Heart right ventricle (tissue), 16 donors: ENCODE measurements at places on chromosomes 11 and 22.

GRCh38 chr11:30586251-30587144, at the start of gene MPPED2:
Gene MPPED2, minus strand, starts transcription at chr11:30586353. Its CDS starts 5,980 bp downstream, at chr11:30580373.
- DNase-seq, result peak; percentile 61

GRCh38 chr11:44275241-44275640, 34.7 kb downstream of the ALX4 start:
- DNase-seq, result no peak

DNA sequence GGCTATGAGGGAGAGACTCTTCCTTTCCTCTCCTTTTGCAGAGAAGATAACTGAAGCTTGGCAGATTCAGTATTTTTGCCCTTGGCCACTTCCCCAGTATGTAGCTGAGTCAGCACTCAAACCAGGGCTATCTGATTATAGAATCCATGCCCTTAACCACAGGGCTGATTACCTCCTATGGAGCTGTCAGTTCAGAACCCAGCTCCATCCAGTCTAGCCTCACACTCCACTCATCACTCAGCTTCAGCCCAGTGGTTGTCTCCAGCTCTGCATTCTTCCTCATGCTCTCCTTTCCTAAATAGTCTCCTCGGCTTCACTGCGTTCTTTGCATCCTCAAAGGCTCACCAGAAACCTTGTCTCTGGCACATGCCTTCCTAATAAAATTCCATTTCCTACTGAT, 151.6 kb upstream of the BLID start:
- DNase-seq, result no peak

DNA sequence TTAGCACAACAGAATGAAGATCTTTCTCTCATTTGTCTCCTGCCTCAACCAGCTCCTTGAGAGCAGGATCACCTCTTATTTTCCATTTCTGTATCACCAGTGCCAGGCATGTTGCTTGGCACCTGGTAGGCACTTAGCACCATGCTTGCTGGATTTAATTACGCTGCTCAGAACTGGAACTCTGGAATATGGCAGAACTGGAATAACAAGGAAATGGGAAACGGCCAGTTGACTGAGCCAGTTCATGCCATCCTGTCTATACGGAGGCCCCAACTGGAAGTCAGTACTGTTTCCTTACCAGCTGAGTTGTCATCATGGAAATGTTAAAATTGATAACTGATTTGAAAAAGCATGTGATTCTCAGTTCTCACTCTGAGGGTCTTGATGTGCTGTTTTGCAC, 69.5 kb upstream of the YWHAH start:
- DNase-seq, result no peak

GRCh38 chr11:36726420-36726819, 128.4 kb upstream of the RAG2 start:
- no peak for DNase-seq

DNA sequence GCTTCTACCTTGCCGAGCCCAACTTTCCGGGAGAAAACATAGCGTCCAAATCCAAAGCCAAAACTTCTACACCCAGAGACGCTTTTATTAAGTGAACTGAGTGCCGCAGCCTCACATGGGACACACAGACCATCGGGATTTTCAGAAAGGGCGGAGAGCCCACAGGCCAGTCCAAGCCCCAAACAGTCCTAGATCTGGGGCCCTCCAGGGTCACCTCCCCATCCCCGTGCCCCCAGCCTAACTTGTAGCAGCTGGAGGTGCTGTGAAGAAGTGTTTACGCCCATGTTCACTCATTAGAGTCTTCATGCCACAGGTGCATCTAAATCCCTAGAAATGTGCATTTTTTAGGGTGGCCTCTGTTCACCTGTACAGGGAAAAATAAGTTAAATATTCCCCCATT, 14.1 kb upstream of the ADORA2A start:
- DNase-seq, result no peak

DNA sequence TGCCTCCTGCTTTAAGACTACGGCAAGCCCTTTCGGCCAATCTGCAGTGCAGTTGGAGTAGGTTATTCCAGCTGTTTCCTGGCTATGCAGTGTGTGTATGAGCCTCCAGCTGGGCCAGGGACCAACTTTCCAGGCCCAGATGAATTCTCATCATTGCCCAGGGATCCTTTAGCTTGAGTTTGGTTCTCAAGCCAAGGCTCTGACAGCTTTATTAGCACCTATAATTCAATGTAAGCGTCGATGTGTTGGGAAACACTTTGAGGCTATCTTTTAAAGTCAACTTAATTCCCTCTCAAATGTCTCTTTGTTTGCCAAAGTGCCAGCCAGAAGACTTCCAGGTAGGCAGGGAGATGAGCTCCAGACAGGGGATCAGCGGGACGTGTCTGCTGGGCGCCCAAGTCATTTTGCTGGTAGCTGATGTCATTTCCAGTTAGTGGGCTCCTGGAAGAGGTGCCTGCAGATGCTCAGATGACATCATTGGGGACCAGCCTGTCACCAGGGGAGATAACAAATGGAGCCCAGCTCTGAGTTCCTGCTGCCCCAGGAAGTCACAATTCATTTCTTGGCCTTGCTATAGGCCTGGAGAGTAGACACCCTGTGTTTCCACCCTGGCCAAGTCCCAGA, 520.4 kb downstream of the SOX6 start:
- DNase-seq, result no peak

- no peak for DNase-seq
Observed at GRCh38 chr11:92782806-92783205, 186.6 kb upstream of the MTNR1B start.

- DNase-seq, result no peak
Observed at GRCh38 chr11:2091112-2091746, 48.0 kb downstream of the IGF2 start.

DNA sequence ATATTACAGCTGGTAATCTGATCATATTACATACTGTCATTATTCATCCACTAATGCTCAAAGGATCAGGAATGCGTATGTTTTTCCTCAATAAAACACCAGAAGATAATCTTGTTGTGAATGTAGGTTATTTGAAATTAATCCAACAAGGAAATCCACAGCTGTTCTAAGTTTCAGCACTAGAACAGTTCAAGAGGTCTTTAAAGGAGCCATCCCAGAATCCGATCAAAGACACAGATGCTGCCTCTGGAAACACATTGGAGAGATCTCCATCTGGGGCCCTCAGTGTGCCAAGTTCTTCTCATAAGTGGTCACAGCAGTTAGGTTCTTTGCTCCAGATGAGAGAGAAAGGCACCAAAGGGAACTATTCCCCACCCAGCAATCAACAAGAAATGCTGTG, 1955.1 kb upstream of the RAG2 start:
- no peak for DNase-seq

GRCh38 chr11:108890482-108891105, 225.7 kb downstream of the DDX10 start:
- DNase-seq, result no peak

GRCh38 chr11:33656768-33657167, 43.9 kb downstream of the C11orf91 start:
- no peak for DNase-seq

DNA sequence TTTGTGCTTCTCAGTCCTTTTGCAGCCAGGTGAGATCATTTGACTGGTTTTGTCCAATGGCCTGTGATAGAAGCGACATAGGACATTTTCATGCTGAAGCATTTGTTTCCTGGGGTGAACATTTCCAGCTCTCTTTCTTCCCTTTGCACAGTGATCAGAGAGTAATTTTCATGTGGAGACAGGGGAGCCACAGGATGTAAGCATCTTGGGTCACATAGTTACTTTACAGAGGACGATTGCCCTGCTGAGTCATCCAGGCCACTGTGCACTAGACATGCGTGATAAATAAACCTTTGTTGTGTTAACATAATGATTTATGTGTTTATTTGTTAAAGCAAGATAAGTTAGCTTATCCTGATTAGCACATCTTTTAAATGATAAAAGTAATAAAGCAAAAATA, 263.5 kb upstream of the CCDC179 start:
- no peak for DNase-seq

- no peak for DNase-seq
Observed at GRCh38 chr11:90997241-90997640, 774.4 kb upstream of the CHORDC1 start.

GRCh38 chr11:39960206-39960605, 1499.2 kb downstream of the LRRC4C start:
- DNase-seq, result no peak

DNA sequence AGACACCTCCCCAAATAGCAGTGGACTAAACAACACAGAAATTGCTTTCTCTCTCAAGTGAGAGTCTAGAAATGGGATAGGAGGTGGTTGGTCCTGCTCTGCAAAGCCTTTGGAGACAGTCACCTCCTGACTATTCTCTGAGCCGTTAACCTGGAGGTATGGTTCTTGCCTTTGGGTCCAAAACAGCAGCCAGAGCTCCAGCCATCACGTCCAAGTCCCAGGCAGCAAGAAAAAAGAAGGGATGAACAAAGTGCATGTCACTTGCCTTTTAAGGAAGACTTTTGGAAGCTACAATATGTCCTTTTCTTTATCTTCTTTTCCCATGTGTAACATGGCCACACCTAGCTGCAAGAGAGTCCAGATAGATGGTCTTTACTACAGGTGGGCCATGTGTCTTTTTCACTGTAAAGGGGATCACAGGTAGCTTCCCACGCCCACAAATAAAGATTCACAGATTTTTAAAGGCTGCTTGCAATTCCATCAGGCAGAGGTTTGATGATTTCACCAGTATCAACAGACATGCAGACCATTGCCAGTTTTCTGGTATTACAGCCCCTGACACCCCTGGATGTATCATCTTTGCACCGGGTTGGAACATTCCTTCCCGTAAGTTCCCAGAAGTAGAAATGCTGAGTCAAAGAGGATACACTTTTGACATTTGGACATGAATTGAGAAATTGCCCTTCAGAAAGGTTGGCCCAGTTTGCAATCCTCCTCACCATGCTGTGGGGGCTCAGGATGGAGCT, 66.0 kb downstream of the MYEOV start:
- no peak for DNase-seq

- no peak for DNase-seq
Observed at GRCh38 chr11:115144014-115144413, 360.2 kb downstream of the CADM1 start.

GRCh38 chr11:13462901-13463778, at the start of gene BTBD10:
Gene BTBD10, minus strand, starts transcription at chr11:13463222. Its CDS starts 18,098 bp downstream, at chr11:13445124.
- peak; percentile 95 for DNase-seq

- DNase-seq, result peak; percentile 24
Observed at GRCh38 chr11:3855808-3856491, 486 bp downstream of the STIM1 start.

GRCh38 chr11:95104856-95105255, 15.2 kb downstream of the ENDOD1 start:
- no peak for DNase-seq

GRCh38 chr22:48899523-48900326, 927.9 kb downstream of the BRD1 start:
- DNase-seq, result no peak

DNA sequence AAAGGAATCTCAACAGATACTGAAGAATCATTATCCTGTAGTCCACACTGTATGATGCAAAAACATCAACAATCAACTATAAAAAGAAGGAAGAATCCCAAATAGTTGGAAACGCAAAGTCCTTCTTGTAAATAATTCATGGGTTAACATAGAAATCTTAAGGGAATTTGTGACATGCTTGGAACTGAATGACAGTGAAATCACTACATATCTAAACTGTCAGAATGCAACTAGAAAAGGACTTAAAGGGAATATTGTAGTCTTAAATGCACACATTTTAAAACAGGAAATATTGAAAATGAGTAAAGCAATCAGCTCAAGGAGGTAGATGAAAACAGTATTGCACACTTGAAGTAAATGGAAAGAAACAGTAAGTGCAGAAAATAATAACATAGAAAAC, 147.6 kb upstream of the MPPED2 start:
- no peak for DNase-seq

- DNase-seq, result no peak
Observed at GRCh38 chr11:18393581-18394274, 635 bp upstream of the LDHA start.

DNA sequence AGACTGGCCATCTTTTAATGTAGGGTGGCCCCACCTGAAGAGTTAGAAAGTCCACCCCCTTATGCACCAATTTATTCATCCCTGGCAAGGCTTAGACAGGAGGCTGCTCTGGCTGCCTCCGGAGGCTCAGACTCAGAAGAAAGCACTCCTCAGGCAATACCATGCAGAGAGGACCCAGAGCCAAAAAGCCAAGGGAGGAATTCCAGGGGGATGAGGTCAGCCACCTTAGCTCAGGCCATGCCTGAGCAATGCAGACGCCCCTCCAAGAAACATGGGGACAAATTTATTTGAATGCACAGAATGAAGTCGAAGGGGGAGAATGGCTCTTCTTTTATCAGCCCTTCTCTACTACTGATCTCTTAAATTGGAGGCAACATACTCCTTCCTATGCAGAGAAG, 39.7 kb upstream of the GLYAT start:
- DNase-seq, result no peak

GRCh38 chr11:36129955-36130354, 159.3 kb downstream of the COMMD9 start:
- DNase-seq, result no peak

GRCh38 chr22:36352803-36353507, 34.8 kb downstream of the MYH9 start:
- DNase-seq, result peak; percentile 69

DNA sequence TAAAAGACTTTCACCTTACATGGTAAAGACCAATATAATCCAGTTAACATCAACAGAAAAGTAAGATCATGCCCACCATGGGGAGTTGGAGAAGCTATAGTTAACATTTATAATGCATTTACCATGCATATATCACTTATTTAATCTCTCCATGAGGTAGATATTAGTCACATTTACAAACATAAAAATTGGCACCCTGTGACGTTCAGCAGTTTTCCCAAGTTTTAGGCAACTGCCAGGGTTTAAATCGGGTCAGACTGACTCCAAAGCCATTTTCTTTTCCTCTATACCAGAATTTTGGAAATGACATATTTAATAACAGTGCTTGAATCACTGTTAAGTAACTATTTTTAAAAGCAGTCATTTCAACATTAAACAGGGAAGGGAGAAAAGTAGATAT, 266.3 kb downstream of the DDX10 start:
- no peak for DNase-seq

- no peak for DNase-seq
Observed at GRCh38 chr11:101996111-101996510, 51.1 kb upstream of the CFAP300 start.

GRCh38 chr11:15830741-15831428, 525.5 kb downstream of the SOX6 start:
- DNase-seq, result no peak

GRCh38 chr11:47904048-47904447, 55.9 kb upstream of the NUP160 start:
- DNase-seq, result no peak

GRCh38 chr22:28907311-28908008, 24.1 kb downstream of the ZNRF3 start:
- DNase-seq, result no peak

GRCh38 chr11:71843858-71844257, 10.9 kb downstream of the DEFB108B start:
- DNase-seq, result no peak

- no peak for DNase-seq
Observed at GRCh38 chr22:39179841-39180335, 27.4 kb upstream of the CBX7 start.

DNA sequence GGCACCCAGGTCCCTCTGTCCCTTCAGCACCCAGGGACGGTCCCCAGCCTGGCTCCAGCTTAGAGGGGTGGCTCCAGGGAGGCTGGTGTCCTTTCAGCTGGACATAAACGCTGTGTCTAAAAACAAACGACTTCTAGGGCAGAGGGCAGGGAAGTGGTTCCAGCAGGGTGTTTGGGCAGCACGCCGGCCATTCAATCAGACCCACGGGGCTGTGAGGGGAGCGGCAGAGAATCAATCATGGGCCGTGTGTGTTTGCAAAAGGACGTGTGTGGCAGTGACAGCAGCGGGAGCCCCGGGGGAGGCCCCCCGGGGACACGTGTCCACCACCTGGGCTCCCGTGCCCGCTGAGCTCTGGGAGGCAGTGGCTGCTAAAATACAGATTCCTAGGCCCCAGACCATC, 127.7 kb downstream of the MN1 start:
- no peak for DNase-seq

GRCh38 chr11:75143420-75143731, 7.5 kb upstream of the SLCO2B1 start:
- DNase-seq, result no peak
